ENCODE measurements at places on chromosomes 1 and 21. TPM values are rescaled to one million over a fixed set of nuclear protein-coding genes. Genes with fewer than 3 reads are reported as not detected.

The TMPRSS3 gene
- not detected for total RNA-seq

The LRRIQ3 gene
- 1.9 TPM for total RNA-seq

The VCAM1 gene
- total RNA-seq = 24.3 TPM

The LMOD1 gene
- 0.47 TPM for total RNA-seq

The ELF3 gene
- total RNA-seq = 0.31 TPM

The NR1I3 gene
- total RNA-seq = 0.47 TPM
